Colonic mucosa (tissue), 4 donors: ENCODE measurements at places on chromosomes 1 and 21. TPM values are rescaled to one million over a fixed set of nuclear protein-coding genes. Genes with fewer than 3 reads are reported as not detected.
A peak's percentile ranks its signal among the peaks of the same experiment; 100 is the strongest.

- DNase-seq = no peak
These were observed 146.6 kb downstream of the VPS13D start for GRCh38 chr1:12376236-12377045.

TACSTD2 gene
- total RNA-seq = 0.52 TPM

CCDC17 gene
- 1.8 TPM for total RNA-seq

GRCh38 chr1:117653732-117654492 is 48.1 kb downstream of the TENT5C start:
- DNase-seq = no peak

GRCh38 chr1:197306381-197307062 is 38.5 kb downstream of the CRB1 start:
- no peak for DNase-seq

DRAXIN gene
- 0.05 TPM for total RNA-seq

GRCh38 chr1:173414136-173414535 is 63.0 kb upstream of the PRDX6 start:
- DNase-seq = no peak

DNA sequence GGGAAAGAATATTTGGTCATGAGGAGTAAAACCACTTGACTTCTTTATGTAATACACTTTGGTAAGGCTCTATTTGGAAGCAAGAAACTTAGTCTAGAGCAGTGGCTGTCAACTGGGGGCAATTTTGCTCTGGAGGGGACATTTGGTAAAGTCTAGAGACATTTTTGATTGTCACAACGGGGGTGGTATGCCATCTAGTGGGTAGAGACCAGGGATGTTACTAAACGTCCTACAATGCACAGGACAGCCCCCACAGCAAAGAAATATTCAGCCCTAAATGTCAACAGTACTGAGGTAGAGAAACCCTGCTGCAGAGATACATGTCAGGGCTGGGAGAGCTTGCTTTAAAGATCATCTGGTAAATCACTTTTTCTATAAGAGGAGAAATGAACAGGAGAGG is 13.5 kb downstream of the FUCA1 start:
- DNase-seq = no peak

DTL gene
- total RNA-seq = 5.2 TPM

DNA sequence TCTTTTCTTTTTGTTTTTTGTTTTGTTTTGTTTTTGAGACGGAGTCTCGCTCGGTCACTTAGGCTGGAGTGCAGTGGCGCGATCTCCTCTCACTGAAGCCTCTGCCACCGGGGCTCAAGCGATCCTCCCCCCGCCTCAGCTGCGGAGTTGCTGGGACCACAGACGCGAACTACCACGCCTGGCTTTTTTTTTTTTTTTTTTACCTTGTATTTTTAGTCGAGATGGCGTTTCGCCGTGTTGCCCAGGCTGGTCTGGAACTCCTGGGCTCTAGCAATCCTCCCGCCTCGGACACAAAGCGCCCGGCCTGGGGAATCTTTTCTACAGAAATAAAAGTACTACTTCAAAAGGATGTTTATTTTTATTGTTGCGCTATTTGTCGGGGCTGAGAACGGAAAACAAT is 1.1 kb upstream of the SETDB1 start:
- DNase-seq = peak; percentile 30

DNASE2B gene
- total RNA-seq = 1.2 TPM

DNA sequence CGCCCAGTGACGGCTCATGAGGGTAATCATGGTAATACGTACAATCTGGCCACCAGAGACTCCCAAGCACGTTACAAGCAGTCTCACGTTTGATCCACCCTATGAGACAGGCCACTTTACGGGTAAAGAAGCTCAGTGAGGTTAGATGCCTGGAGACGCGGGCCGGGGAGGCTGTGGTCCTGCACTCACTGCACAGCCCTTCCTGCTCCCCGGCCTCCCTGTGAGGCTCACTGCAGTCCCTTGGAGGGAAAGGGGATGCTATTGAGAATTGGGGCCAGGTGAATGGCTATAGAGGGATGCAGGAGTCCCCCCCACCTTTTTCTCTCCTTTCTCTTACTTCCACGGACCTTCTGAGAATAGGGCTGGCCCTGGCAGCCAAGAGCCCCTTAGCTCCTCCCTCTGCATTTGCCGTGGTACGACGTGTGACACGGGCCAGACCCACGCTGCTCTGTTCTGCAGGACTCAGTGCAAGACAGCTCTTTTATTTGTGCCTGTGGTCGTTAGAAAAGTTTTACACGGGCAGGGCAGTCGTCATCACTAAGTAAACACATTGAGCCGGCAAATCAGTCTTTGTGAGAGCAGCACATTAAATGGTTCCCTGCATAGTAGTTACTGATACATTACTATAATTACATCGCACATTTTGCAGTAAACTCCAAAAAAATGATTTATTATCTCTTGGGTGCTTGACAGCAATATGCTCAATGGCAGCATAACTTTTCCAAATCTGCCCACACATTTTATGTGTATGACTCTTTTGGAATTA is 18.8 kb downstream of the KIF26B start:
- DNase-seq = no peak

GRCh38 chr1:2378956-2379732 is 12.2 kb downstream of the MORN1 start:
- DNase-seq = no peak

- DNase-seq = peak; percentile 16
These were observed 79.9 kb upstream of the LYST start for GRCh38 chr1:235946571-235946981.

DNA sequence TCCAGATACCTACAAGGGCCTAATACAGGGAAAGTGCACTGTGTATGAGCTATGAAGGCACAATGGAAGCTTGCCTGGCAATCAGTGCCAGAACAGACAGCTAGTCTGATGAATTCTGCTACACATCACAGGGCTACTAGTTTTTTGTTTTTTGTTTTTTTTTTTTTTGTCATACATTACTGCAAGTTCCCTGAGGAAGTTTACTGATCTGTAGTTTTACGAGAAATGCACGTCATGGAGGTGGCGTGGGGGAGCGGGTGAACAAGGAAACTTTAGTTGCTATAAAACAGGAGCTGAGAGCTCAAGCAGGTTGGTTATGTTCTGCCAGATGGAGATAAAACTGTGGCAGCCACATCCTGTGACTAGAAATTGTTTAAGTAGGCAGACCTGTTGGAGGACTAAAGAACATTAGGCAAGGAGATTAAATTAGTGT is 17.7 kb downstream of the PTPRC start:
- DNase-seq = peak; percentile 77

TRAPPC3 gene
- 60.6 TPM for total RNA-seq

KIAA0040 gene
- 23.7 TPM for total RNA-seq

AADACL3 gene
- total RNA-seq = not detected

PROK1 gene
- total RNA-seq = not detected

DNA sequence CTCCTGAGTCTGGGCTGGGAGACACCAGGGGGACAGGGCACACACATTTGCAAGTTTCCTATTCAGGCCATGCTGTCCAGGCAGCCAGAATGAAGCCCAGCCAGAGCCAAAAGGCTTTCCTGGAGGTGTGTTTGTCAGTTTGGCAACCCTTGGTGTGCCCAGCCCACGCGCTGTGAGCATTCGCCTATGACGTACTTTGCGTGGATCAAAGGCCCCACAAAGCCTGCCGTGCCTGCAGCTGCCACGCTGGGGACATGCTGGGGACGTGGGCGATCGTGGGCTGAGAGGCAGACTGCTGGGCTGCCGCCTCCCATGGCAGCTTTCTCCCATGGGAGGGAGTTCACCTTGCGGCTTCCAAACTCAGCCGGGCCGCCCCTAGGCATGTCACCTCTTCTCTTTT is 57.5 kb downstream of the CD247 start:
- no peak for DNase-seq

DNA sequence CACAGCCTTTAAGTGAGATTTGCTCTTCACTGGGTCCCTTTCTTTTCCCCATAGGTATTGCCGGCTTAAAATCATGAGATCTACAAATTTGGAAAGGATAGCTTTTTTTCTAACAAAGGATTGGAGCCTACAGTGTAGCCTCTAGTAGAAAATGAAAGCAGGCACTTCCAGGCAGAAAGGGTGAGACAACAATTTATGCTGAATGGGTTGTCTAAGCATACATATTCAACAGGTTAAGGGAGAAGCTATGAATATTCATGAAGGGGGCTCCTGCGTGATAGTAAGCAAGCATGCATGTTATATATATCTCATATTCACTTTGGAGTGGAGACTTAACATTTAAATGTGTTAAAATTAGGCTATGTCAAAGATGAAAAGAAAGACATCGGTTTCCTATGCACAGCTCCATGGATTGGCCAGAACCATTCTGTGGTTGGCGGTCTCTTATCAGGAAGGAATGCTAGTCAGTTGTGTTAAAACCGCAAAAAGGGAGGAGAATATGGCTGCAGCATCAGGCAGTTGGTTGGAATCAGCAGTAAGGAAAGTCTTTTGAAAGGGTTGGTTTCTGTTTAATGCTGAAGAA is 66.0 kb downstream of the VCAM1 start:
- no peak for DNase-seq
